Naive B cell (primary cell): ENCODE measurements at places on chromosomes 1 and 21. TPM values are rescaled to one million over a fixed set of nuclear protein-coding genes. Genes with fewer than 3 reads are reported as not detected.
A peak's percentile ranks its signal among the peaks of the same experiment; 100 is the strongest.

DNA sequence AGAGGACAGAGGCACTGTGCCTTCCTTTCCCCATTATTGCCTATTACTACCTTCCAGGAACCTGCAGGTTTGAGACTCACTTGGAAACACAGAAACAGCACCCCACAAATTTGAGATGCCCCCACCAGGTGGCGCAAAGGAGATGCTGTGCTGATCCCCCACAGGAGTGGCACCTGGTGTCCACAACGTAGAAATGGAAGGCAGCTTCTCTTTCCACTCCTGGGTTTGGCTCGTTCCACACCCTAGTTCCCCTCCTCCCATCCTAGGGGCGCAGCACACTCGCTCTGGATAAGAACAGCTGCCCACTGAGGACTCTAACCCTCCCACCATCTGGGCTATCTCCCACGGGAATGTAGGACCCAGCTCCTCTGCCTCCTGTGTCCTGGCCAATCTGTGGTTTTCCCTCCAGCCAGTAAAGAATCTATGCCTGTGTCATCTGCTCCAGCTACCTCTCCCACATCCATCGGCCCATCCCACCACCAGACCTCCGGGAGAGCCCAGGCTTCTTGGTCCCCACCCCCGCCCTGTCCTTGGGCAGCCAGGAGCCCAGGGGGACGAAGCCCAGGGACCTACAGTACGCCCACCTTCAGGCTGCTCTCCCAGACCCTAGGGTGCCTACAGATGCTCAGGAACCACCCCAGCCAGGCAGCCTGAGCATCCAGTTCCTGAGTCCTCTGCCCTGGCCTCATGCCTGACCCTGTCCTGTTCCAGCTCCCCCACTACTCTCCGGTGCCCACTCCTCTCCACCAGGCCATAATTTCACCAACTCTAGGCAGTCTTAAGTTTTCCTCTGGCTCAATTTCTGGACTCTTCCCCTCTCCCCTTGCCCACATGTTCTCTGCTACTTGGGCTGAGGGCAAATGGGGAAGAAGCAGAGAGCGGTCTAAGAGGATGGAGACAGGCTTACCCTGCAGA lies 549 bp downstream of the THBS3 start:
- no peaks in the 10 kb centered on the region for H3K27me3 ChIP-seq
- peak overlapping the region; percentile 95 for H3K4me3 ChIP-seq
- DNase-seq, result peak; percentile 86
- peaks cover 26% of the 10 kb centered on the region for H3K4me1 ChIP-seq
- H3K27ac ChIP-seq, result peak overlapping the region; percentile 99

DNA sequence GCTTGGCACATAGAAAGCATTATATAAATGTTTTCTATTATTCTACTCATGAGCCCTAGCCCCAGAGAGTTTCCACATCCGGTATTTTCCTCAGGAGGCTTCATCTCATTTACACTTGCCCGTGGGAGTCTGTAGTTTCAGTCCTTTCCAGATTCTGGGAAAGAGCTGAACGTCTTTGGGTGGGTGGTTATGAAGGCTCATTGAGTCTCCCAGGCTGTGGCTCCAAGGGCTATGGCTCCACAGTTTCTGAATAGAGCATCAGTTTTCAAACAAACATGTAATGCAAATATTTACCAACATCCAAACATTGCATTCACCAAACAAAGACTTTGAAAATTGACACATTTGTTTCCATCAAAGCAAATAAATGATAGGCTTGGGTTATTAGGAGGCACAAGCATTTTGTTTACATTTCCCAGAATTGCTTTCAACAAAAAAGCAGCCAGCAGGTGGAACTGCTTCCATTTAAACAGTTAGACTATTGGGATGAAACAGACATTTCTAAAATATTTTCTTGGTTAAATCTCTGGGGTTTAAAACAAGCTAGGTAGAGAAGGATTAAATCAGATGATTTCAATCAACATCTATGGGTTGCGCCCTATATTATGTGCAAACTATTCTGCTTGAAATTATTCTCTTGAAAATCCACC lies 1.3 kb upstream of the LEMD1 start:
- H3K4me3 ChIP-seq, result no peak overlapping the region
- no peak for DNase-seq
- H3K27ac ChIP-seq, result no peak overlapping the region
- peaks cover 23% of the 10 kb centered on the region for H3K27me3 ChIP-seq
- no peaks in the 10 kb centered on the region for H3K36me3 ChIP-seq
- peaks cover 7% of the 10 kb centered on the region for H3K4me1 ChIP-seq

FMO4 gene
- polyA plus RNA-seq, result 7.2 TPM

DNA sequence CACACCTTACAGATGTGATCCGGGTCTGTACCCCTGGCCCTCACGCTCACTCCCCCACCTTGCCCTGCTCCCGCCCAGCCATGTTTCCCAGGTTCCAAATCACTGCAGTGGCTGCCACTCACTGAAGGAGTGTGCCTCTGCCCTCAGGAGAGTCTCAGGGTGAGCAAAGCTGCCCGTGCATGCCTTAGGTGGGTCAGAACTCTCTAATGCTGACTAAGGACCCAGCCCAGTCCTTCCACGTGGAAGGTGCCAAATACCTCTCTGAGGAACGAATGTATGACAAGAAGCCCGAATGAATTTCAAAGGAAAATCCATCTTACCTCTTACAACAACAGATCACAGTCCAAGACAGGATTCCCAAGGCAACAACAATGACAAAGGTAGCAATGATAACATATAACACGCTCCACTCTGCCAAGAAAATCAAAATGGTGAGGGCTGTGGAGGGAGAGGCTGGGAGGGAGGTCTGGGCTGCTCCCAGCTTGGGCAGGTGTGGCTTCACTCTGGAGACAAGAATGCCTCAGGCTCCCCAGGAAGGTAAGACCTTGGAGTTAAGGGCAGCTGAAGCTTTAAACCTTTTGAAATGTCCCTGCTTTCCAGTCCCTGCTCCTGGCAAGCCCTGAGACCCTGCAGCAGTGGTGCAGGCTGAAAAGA lies 115.2 kb downstream of the KIAA0319L start:
- no peaks in the 10 kb centered on the region for H3K4me1 ChIP-seq
- DNase-seq, result no peak
- no peak overlapping the region for H3K27ac ChIP-seq
- H3K36me3 ChIP-seq, result peaks cover 23% of the 10 kb centered on the region

DNA sequence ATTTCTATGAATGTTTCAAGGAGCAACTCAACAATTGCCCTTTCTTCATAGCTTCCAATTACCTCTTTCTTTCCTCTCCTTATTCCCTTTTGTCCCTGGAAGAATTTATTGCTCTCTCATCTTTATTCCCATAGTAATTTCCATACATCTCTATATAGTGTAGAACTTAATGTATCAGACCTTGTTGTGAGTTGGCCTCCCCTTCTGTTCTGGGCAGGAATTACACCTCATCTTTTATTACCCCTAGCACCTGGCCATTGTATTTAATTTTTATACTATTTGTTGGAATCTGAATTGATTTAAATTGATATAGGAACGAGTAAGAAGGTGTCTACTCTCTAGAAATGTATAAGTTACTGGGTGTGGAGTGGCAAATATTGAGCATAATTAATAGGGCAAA lies 114.5 kb downstream of the CACHD1 start:
- H3K4me3 ChIP-seq, result no peak overlapping the region
- H3K27ac ChIP-seq, result no peak overlapping the region
- DNase-seq, result no peak
- peaks cover 7% of the 10 kb centered on the region for H3K27me3 ChIP-seq
- H3K4me1 ChIP-seq, result no peaks in the 10 kb centered on the region

TCEA3 gene
- polyA plus RNA-seq, result not detected

LBR gene
- 112 TPM for polyA plus RNA-seq

CCNL2 gene
- polyA plus RNA-seq, result 50.2 TPM

GRCh38 chr1:230827081-230827681 lies 41.1 kb downstream of the C1orf198 start:
- no peaks in the 10 kb centered on the region for H3K27me3 ChIP-seq
- no peak for DNase-seq
- H3K4me3 ChIP-seq, result no peak overlapping the region
- H3K36me3 ChIP-seq, result peaks cover 5% of the 10 kb centered on the region
- H3K4me1 ChIP-seq, result no peaks in the 10 kb centered on the region

LRRC38 gene
- polyA plus RNA-seq, result not detected
